ENCODE measurements at places on chromosomes 1 and 21.
A peak's percentile ranks its signal among the peaks of the same experiment; 100 is the strongest.

GRCh38 chr1:7845761-7846160 lies 7.1 kb downstream of the UTS2 start:
- DNase-seq, result no peak

GRCh38 chr21:36542312-36543101 lies 62.6 kb upstream of the CLDN14 start:
- DNase-seq, result no peak

DNA sequence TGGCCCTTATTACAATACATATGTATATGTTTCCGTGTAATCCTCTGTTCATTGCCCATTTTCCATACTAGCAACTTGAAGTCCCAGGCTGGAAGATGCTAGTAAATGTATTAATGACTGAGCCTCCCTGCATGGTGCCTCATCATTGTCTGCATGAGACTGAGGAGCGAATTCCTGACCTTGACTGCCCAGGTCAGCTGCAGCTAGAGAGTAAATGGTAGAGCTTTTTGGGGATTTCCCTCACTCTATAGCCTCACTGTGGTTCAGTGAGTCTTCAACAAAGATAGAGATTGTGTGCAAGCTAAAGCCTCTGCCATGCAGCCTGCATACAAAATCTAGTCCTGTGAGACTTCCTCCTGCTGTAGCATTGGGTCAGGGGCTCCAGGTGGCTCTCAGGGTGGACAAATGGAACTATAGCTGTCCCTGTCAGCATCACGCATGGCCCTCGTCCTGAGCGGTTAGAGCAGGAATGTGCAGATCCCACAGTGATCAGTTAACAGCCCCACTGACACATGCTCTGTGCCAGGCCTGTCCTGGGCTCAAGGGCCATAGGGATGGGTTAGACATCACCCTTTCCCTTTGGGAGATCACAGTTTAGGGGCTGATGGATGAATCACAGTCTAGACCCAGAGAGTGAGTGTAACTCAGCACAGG lies 741.7 kb downstream of the MATN1 start:
- DNase-seq, result no peak

- DNase-seq, result peak; percentile 71
Measured at GRCh38 chr21:28336314-28336713, 656.4 kb downstream of the LTN1 start.

GRCh38 chr1:167467752-167468151 lies 50.6 kb downstream of the CD247 start:
- DNase-seq, result no peak

GRCh38 chr1:23101101-23101827 lies 67.4 kb downstream of the LUZP1 start:
- no peak for DNase-seq

GRCh38 chr1:241225741-241226140 lies 131.3 kb downstream of the RGS7 start:
- DNase-seq, result no peak

DNA sequence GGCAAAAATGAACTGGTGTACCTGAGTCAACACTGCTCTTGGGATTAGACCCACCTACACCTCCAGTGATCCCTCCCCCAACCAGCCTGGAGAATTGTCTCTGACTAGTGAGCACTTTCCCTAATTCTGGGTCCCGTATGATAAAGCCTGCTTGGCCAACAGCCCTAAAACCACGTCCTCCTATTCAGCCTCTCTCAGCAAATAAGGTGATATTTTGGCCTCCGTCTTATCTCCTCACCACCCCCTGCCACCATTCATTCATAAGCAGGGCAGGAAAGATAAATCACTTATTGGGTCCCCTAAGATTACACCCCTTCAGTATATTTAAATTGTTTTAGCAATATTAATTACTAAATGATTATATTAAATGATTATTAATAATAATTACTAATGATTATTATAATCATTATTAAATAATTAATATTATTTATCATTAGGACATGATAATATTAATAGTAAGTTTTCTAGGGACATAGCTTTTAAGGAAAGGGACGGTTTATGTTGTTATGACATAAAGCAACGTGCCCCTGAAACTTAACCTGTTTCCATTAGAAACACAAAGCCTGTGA lies 108.0 kb downstream of the DUSP10 start:
- no peak for DNase-seq

GRCh38 chr1:161792740-161793139 lies 26.6 kb downstream of the ATF6 start:
- peak; percentile 38 for DNase-seq

Data from CMK (cell line).